ENCODE measurements at places on chromosomes 4 and X.
A peak's percentile ranks its signal among the peaks of the same experiment; 100 is the strongest.

GRCh38 chrX:135740681-135741149, 27.3 kb downstream of the CT45A1 start:
- peak; percentile 13 for DNase-seq

DNA sequence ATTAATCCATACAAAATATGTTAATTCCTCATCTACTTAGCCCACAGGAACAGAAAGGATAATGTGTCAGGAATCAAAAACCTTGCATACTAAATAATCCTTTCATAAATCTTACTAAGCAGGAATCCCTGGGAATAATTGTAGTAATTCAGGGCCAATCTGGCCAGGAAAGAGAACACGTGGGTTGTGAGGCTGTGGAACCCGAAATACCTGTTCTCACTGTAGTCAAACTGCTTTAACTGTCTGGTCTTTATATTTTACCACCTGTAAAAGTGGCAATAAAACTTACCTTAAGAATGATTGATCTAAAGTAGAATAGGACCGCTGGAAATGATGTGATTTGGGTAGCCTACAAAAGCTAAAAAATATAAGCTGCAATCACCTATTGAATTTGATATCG, 1620.9 kb downstream of the STIM2 start:
- DNase-seq: no peak

DNA sequence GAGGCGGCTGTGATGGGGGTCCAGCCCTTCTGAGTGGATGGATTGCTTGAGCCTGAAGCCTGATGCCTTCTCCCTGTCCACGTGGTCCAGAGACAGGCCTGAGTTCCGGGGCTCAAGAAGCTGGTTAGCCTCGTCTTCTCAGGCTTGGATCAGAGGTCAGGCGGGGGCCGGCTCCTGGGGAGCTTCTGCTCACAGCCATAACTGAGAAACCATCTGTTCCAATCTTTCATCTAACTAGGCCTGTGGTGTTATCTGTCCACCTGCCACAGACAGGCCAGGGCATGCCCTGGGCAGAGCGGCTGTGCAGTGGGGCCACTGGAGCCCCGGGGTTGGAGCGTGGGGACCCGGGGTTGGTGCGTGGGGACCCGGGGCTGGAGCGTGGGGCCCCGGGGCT, 63.1 kb downstream of the SORCS2 start:
- DNase-seq: no peak

DNA sequence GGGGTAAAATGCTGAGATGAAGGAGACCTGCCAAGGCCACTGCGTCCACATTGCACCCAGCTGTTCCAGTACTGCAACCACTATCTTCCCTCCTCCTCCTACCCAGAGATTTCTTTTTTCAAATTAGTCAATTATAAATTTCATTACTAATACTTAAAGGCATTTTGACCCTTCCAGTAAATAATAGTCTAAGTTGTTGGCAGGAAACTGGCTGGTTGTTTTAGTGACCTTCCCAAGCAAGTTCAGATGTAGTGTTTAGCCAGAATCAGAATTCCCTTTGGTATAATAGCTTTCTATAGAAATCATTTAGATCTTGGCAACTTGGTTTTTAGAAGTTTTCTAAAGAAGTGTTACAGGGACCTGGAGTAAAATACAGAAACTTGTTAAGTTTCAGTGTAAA, 66.0 kb downstream of the AASDH start:
- DNase-seq: no peak

- peak; percentile 64 for DNase-seq
These were observed 27.9 kb upstream of the TMSB4X start for GRCh38 chrX:12946838-12947544.

DNA sequence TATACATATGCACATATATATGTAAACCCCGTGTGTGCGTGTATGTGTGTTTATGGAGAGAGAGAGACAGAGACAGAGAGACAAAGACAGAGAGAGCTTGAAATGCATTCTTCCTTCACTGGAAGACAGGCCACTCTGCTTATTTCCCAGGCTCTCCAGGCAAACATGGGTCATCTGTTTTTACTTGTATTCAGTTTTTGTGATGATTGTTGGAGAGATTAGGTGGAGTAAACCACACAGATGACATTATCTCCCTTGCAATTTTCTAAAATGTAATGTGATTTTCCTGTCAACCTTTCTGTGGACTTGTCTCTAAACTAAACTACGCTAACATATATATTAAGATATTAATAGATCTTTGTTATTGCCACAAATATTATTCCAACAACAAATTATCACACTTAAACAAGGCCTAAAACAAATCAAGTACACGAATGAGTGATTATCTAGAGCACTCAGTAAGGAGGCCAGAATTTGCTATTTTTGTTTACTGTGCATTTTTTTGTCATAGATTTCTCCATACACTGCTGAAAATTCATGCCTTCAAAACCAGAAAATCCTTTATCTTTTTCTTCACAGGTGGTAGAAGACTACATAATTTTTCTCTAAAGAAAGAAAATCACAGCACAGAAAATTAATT, 251.8 kb upstream of the SLIT2 start:
- DNase-seq: no peak

- no peak for DNase-seq
These were observed 26.3 kb downstream of the PHOX2B start for GRCh38 chr4:41722181-41722580.

- DNase-seq: no peak
These were observed 11.7 kb upstream of the PTTG2 start for GRCh38 chr4:37948542-37948941.

- DNase-seq: no peak
These were observed 2.8 kb downstream of the ABLIM2 start for GRCh38 chr4:8155660-8156421.

DNA sequence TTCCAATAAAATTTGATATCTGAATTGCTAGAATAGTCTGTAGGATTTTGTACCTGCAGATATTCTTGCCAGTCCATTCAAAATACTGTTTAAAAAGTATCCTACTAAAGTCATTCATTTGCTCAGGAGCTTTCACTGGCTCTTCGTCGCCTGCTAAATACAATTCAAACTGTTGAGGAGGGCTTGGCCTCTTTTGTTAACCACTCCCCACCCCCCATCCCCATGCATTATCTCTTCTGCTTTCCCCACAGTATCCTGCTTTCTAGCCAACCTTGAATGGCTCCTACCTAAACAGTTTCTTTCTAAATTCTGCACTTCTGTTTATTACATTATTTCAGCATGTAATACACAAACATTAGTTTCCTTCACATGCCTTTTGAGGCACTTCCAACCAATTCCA, 230.8 kb downstream of the CPE start:
- no peak for DNase-seq

DNA sequence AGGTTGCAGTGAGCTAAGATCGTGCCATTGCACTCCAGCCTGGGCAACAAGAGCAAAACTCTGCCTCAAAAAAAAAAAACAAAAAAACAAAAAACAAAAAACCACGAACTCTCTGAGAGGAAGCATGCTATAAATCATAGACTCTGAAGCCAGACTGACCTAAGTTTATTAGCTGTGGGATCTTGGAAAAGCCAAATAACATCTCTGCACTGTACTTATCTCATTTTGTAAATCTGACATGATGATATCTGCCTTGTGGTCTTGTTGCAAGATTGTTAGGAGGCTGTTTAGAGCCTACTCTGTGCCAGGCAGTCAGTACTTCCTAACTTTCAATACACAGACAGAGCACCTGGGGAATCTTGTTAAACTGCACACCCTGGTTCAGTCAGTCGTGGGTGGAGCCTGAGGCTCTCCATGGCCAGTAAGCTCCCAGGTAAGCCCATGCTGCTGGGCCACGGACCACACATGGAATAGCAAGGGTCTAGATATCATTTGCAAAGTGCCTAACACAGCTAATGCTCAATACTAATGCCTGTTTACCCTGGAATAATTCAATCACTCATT, 107.6 kb upstream of the SMIM10 start:
- no peak for DNase-seq

DNA sequence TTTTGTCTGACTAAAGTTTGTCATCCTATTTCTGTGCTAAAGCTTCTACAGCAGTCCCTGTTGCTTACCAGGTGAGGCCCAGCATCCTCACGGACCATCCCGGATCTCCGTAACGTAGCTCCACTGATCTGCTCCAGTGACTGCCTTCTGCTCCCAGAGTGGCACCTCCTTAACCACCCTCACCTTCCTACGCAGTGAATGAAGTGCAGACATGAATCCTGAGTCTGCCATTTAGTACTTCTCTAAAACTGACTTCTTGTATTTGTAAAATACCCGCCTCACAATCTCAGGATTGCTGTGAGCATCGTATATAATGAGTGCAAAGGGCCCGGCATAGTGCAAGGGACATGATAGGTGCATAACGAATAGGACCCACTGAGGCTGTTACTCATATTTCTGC, 27.7 kb upstream of the ACSL1 start:
- DNase-seq: no peak

DNA sequence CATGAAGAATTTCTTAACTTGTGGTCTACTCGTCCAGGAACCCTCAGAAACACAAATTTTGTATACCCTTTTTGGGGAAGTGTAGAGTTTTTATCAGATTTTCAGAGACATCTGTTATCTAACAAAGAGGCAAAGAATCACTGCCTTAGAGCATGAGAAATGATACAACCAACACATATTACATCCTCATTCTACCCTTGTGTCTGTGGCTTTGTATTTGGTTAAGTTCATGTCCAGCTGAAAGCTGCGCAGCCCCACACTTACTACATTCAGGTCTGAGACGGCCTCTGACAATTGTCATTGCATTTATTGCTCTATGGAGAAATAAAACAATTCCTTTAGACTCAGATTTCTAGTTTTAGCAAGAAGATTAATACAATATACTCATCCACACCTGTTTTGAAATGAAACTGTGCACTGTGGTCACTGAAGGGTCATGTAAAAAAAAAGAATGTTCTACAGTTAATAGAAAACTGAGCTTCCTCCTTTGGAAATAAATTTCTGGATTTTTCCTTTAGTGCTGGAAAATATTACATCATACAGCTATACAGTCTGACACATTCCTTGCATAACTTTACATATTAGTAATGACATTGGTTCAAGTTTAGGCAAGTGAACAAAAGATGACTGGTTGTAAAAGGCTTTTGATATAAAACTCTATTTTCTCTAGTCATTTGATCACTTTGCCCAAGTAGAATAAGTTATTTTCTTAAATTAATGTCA, 39.8 kb downstream of the GLRB start:
- no peak for DNase-seq

Measured in activated T-helper 2 cell treated with anti-CD3 and anti-CD28 coated beads, Interferon-gamma antibody, Interleukin-2, Interleukin-4, amounts not matched to agents 10 μg/mL and 5 μg/mL and 100 μg/mL, durations not matched to agents 14 hours and 24 hours and 36 hours (primary cell).